ENCODE measurements at places on chromosomes 13 and 19.

DNA sequence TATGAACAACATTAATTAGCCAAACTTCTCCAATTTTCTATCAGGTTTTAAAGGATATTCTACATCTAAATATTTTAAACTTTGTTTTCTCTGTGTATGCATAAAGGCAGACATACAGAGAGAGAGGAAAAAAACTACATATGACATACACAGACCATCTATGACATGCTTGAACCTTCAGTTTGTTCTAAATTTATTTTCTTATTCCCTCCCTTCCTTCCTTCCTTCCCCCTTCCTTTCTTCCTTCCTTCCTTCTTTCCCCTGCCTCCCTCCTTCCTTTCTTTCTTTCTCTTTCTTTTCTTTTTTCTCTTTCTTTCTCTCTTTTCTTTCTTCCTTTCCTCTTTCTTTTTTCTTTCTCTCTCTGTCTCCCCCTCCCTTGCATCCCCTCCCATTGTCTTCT, 35.8 kb upstream of the CD70 start:
- no peak for DNase-seq

GRCh38 chr19:44032001-44032610, 6.9 kb downstream of the ZNF222 start:
- DNase-seq: no peak

DNA sequence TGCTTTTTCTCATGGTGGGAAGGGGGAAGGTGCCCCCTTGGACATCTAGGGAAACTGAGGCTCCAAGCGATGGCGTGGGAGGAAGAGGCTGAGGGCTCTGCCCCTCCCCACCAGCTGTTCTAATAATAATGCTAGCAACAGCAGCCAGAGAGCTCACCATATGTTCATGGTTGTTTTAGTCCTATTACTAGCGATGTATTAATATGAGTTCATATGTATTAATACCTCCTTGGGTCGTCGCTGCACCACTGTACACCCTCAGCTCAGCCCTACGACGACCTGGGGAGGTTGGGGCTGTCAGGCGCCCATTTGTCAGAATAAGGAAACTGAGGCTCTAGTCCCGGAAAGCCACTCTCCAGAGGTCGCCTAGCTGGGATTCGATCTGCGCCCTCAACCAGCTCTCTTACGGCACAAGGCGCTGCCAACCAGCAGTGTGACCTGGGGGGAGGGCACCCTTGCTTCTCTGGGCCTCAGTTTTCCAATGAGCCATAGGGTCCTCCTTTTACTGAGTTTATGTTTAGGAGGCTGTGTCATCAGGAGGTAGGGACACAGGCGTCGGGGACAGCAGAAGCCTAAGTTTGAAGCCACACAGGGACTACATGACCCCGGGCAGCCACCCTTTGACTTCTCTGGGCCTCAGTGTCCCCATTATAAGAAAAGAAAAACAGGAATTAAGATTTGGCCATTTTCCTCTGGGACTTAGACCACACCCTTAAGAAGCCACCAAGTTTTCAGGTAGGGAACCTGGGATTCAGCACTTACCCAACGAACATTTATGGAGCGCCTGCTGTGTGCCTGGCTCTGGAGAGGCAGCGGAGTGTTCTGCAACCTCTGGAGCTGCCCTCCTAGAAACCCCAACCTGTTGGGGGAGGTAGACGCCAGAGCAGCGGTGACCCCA, 664 bp downstream of the MAST3 start:
- no peak for DNase-seq

DNA sequence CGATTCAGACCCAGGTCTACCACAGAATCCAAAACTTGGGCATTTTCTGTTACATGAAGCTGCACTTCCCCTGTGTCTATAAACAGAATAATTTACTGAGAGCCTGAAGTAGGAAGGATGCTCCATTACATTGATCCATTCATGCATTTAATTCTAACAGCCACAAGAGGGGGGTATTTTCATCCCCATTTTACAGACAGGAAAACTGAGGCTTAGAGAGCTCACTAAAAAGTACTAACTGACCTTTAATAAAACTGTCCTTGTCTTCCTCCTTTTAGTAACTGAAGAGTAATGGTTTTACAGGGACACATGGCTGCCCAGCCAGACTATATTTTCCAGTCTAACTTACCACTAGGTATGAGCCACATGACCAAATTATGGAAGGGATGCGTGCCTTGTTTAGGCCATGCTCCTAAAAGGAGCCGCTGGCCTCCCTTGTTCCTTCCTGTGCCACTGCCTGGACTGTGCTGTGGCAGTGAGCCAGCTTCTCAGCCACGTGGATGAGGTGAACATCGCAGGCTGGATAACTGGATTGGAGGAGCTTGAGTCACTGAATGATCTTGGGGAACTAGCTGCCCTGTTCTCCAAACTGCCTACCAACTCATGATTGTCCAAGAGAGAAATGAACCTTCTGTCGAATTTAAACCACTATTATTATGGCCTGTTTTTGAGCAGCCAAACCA, 108.3 kb downstream of the DOCK9 start:
- no peak for DNase-seq

DNA sequence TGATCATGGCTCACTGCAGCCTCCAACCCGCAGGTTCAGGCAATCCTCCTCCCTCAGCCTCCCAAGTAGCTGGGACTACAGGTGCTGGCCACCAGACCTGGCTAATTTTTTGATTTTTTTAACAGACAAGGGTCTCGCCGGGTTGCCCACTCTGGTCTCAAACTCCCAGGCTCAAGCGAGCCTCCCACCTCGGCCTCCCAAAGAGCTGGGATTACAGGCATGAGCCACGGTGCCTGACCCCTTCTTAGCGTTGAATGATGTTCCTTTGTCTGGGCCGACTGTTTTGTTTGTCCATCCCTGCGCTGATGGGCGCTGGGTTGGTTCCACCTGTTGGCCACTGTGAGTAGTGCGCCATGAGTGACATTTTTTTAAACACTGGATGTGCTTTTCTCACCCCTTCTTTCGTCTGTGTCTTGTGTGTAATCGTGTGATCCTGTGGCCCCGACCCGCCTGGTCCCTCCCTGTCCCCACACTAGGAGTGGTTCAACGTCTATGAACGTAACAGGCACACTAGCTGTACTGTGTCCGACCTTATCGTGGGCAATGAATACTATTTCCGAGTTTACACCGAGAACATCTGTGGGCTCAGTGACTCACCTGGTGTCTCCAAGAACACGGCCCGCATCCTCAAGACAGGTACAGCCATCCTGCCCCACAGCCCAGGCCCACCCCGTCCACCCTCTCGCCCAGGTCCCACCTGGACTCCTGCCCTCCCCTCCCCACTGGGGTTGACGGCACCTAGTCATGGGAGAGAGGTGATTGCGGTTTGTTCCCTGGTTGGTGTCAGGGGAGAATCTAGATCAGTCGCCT, 15.0 kb upstream of the EMC10 start:
- peak; percentile 35 for DNase-seq

- no peak for DNase-seq
These were observed 2.4 kb downstream of the DKKL1 start for GRCh38 chr19:49366110-49366509.

DNA sequence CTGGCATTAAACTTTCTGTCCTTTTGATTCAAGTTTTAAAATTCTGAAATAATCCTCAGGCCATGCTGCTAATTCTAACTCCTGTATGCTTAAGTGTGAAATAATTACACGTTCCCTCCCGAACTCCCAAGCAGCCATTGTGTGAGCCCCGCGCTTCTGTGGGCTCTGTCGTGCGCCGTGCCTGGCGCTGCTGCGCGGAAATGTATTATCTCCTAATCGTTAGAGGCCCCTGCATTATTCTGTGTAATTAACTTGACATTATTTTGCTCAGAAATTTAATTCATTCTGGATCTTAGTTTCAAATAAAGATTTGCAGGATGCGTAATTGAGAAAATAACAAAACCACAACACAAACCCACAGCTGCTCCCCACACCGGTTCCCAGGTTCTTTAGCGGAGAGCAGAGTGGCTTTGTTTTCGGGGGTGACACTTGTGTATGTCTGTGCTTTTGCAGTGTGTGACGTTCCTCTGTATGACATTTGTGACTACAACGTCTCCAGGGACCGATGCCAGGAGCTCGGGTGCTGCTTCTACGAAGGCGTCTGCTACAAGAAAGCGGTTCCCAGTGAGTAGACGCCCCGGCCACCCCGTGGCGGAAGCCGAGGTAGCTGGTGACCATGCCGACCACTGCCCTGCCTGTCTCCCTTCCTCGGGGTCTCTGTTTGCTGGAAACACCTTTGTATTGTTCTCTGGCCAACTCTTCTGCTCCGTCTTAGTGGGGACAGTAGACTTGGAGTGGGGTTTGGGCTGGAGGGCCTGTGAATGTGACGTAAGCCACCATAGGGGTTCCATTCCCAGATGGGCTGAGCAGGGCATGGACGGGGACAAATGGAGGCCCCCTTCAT, 7.5 kb downstream of the TEX29 start:
- DNase-seq: no peak

GRCh38 chr19:38401148-38401547, 1.7 kb upstream of the FAM98C start:
- no peak for DNase-seq

- DNase-seq: no peak
These were observed 108.8 kb downstream of the NDFIP2 start for GRCh38 chr13:79589603-79590393.

DNA sequence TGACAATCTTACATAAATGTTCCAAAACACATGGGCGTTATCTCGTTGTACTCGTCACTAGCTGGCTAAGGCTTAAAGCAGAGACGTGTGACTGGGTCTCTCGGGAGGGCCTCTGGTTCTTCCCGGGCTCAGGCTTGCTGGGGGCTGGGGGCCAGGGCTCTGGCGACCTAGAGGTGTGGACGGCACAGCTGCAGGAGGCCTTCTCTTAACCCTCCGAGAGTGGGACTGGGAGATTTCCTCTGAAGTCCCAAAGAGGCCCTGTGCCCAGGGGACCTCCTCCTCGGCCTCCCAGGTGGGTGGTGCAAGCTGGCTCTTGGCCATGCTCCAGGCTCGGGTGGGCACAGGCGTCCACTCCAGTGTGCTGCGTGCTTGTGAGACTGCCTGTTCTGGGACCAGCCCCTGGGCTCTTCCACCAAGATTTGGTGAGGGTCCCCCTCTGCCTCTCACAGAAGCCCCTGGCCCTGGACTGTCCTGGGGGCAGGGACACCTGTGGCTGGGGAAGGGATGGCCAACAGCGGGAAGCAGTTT, 2.2 kb downstream of the CAPS start:
- no peak for DNase-seq

DNA sequence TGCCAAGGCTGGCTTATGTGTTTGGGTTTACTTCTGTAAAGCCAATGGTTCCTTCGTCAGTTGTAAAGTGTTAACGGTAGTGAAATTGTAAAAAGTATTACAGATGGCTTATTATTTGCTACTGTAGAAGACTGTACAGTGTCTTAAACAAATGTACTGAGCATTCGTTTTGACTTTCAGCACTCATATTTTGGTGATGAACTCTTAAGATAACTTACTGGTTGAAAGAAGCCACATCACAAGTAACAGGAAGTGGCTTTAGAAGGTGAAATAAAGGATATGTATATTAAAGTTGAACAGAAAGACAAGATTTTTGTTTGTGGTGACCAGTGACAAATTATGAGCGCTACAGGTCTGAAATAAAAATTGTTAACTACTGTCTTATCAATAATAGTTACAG, 64.2 kb downstream of the URI1 start:
- no peak for DNase-seq

DNA sequence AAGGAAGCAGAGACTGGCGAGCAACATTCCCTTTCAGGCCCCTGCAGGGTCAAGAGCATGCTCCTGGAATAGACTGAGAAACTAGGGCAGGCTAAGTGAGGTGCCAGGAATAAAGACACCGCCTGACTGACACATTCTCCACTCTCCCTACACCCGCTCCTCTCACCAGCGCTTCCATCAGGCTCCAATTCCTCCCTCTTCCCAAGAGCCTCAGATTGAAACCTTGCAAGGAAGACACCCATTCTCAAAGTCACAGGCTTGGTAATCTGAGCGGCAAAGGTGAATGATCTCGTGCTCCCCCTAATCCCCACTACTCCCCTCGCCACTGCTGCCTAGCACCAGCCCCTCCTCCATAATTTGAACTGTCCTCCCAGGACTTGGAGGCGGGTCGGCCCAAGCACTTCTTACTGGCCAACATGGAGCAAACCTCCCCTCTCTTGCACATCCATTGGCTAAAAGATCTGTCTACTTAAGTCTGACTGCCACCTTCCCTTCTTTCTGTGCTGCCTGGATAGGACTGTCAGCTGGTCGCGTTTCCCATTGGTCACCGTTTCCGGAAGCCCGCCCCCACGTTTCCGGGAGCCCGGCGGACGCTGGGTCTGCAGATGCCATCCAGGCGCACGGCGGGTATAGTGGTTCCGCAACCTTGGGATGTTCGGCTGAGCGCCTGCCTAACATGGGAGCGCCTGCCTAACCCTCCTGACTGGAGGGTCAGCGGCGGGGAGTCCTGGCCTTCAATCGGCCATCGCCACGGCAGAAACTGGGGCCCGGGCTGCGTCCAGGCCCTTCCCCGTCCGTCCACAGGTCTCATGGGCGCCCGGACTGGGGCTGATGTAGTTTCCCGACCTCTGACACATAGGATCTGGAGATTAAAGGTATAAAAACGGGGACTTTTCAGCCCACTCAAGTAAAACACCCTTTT, 33.6 kb downstream of the ZNF383 start:
- DNase-seq: peak; percentile 91

- DNase-seq: no peak
These were observed 87.1 kb downstream of the ATP11A start for GRCh38 chr13:112776971-112777370.

- no peak for DNase-seq
These were observed 57.0 kb downstream of the SLC7A9 start for GRCh38 chr19:32812571-32812970.

- no peak for DNase-seq
These were observed 37.4 kb downstream of the CCL25 start for GRCh38 chr19:8089664-8090601.

- DNase-seq: no peak
These were observed 20.6 kb downstream of the BRSK1 start for GRCh38 chr19:55304279-55304978.

GRCh38 chr19:45113628-45114027, 20.6 kb downstream of the PPP1R37 start:
- DNase-seq: no peak

- DNase-seq: no peak
These were observed 25.5 kb downstream of the RHPN2 start for GRCh38 chr19:33039108-33039599.

- no peak for DNase-seq
These were observed 81.6 kb upstream of the CSNK1A1L start for GRCh38 chr13:37187105-37187504.
